ENCODE measurements at places on chromosomes 11 and 22.
A peak's percentile ranks its signal among the peaks of the same experiment; 100 is the strongest.

- peak; percentile 42 for DNase-seq
These were observed 98.6 kb upstream of the CD44 start for GRCh38 chr11:35040221-35040942.

DNA sequence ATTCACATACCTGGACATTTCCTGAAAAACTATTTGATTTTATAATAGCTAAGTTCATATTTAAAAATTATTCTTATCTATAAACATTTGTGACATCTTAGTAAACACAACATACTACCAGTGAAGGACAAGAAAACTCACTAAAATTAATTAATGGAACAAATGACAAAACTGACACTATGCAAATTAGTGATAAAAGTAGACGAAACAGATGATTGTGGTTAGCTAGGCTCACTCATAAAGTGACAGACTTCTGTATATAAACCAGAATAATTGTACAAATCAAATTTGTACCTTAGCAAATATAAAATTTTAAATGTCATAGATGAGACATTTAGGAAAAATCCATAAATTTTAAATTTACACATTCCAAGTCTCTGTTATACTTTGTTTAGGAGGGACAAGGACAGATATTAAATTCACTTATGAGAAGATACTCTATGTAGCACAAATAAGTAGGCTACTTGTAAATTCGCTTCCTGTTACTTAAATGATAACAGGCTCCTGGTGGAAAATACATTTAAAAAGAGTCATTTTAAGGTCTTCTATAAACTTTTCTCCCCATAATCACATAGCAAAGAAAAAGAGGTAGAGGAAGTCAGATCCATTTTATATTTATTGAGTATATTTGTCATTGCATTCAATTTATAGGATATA, 81.2 kb downstream of the KIF18A start:
- DNase-seq, result no peak

GRCh38 chr11:64633555-64634159, 42.6 kb downstream of the SLC22A12 start:
- DNase-seq, result no peak

GRCh38 chr11:105201166-105201565, 61.6 kb upstream of the CARD18 start:
- no peak for DNase-seq

DNA sequence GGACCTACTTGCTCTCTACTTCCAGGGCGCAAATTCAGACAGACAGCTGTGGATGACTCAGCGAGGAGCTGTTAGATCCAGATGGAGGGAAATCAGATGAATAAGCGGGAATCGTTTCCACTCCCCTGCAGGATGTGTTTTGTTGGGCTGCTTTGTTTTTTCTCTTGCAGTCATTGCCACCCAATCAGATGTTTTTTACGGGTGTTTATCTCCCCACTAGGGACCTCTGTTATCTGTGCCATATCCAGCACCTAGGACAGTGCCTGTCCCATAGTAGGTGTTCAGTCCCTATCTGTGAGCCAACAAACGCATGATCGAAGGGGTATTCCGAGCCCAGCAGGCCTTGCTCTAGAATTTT, 51.1 kb upstream of the PARVG start:
- DNase-seq, result peak; percentile 6

DNA sequence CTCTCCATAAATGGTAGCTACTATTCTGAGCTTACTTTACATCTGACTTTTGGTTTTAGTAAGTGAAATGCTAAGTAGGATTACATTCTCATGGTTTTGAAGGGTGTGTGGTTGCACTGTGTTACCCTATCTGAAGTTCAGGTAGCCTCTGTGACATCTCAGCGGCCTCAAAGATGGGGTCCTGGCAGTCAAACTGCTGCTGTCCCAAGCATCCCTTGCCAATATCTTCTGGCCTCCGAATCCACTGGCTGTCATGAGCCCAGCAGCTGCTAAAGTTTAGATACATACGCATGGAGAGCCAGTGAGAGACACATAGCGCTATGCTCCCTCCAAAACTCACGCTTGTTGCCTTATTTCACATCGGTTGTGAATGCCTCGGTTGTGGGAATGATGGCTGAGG, 34.9 kb downstream of the UBASH3B start:
- DNase-seq, result no peak

DNA sequence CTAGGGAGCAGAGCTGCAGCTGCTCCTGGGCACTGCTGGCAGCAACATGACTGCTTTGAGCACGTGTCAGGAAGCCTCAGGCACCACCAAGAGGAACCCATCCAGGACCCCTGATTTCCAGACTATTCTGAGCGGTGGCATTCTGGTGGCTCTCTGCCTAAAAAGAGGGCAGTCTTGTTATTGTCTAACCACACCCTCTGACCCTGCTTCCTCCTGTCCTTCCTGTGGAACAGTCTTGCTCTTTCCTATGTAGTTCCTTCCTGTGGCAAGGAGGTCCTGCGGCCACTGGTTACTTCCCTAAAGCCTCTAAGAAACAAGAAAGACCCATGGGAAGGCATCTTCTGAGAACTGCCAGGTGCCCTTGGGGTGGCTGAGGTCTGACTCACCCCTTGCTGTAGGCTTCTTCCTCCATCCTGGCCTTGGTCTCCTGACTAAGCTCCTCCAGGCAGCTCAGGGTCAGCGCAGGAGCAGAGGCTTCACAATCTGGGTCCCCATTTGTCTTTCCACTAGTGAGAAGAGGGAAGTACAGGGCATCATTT, 13.1 kb upstream of the LYVE1 start:
- DNase-seq, result peak; percentile 36

GRCh38 chr22:41030891-41031290, 61.5 kb upstream of the EP300 start:
- no peak for DNase-seq

- no peak for DNase-seq
These were observed 83.7 kb downstream of the MYO7A start for GRCh38 chr11:77211594-77212251.

GRCh38 chr11:35967042-35967441, 23.2 kb downstream of the LDLRAD3 start:
- no peak for DNase-seq

DNA sequence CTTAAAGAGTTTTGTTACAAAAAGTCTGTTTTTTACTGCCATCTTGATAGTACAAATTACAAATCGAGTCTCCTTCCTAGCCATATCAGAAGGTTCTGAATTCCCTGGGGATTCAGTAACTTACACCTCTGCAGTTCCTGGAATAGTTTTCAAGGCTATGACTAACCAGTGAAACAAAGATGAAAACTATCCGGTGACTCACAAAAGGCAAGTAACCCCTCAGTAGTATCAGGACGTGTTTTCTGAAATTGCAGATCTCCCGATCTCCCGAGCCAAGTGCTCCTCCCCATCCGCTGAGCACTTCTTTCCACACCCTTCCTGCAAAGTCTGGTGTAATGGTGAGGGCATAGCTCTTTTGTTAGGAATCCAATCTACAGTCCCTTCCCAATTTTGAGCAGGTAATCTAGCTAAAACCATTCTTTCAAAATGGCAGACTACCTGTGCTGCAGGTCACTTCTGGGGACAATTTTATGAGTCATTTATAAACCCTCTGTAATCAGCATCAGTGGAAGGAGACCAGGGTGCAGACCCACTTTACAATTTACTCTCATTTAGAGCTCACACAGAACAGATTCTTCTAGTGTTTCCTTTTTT, 7.7 kb downstream of the E2F8 start:
- DNase-seq, result no peak

DNA sequence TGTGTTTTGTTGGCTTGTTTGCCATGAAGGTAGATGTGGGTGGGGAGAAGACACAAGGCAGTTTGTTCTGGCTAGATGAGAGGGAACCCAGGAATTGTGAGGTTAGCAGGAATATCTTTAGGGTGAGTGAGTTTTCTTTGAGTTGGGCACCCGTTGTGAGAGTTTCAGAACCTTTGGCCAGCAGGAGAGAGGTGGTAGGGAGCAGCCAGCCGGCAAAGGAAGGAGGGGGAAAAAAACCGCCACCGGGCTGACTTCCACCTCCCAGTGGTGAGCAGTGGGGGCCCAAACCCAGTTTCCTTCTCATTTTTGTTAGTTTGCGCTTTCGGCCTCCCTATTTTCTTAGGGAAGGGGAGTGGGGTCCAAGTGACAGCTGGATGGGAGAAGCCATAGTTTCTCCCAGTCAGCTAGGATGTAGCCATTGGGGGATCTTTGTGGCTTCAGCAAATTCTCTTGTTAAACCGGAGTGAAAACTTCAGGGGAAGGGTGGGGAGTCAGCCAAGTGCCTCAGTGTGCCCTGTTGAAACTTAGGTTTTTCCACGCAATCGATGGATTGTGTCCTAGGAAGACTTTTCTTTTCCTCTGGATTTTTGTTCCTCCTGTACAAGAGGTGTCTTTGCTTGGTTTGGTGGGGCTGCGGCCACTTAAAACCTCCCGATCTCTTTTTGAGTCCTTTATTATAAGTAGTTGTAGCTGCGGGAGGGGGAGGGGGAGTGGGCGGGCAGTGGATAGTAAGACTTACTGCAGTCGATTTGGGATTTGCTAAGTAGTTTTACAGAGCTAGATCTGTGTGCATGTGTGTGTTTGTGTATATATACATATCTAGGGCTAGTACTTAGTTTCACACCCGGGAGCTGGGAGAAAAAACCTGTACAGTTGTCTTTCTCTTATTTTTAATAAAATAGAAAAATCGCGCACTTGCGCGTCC, 1.1 kb upstream of the GCAT start:
- DNase-seq, result peak; percentile 62

DNA sequence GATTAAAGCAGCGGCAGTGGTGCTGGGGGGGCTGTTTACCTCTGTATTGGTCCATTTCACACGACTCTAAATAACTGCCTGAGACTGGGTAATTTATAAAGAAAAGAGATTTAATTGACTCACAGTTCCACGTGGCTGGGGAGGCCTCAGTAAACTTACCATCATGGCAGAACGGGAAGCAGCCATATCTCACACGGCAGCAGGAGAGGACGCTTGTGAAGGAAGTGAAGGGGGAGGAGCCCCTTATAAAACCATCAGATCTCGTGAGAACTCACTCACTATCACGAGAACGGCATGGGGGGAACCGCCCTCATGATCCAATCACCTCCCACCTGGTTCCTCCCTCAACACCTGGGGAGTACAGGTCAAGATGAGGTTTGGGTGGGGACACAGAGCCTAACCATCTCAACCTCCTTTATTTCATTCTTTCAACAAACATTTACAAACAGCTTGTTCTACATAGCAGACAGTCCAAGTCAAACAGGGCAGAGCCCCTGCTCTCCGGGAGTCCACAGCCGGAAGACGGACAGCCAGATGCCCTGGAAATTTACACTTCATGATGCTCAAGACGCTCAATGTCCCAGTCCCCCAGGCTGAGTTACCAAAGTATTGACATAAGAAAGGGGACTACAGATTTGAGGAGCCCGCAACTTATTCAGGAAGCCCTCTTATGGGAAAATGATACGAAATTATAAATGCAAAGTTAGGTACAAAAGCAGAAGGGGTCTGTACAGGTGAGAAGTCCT, 26.3 kb upstream of the HMGXB4 start:
- peak; percentile 15 for DNase-seq
